ENCODE measurements at places on chromosomes 6 and 20.

GRCh38 chr6:158311193-158311592, 1.1 kb upstream of the TULP4 start:
- no peak for DNase-seq

DNA sequence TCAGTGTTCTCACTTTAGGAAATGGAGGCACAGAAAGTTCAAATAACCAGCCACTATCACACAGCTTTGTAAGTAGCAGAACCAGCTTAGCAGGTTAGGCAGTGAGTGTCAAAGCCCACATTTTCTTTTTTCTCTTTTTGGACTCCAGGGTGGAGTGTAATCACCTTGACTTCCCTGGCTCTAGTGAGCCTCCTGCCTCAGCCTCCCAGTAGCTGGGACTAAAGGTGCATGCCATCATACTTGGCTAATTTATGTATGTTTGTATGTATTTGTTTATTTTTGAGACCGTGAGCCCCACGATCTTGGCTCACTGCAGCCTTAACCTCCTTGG, 7.8 kb upstream of the NCOA3 start:
- no peak for DNase-seq

GRCh38 chr6:42748203-42748898, 2.4 kb upstream of the TBCC start:
- no peak for DNase-seq

GRCh38 chr20:41287327-41287726, 30.2 kb downstream of the ZHX3 start:
- DNase-seq = no peak

GRCh38 chr20:44928595-44928994, 18.7 kb downstream of the PABPC1L start:
- DNase-seq = no peak

- no peak for DNase-seq
Measured at GRCh38 chr6:15504040-15504495, 158.8 kb downstream of the DTNBP1 start.

DNA sequence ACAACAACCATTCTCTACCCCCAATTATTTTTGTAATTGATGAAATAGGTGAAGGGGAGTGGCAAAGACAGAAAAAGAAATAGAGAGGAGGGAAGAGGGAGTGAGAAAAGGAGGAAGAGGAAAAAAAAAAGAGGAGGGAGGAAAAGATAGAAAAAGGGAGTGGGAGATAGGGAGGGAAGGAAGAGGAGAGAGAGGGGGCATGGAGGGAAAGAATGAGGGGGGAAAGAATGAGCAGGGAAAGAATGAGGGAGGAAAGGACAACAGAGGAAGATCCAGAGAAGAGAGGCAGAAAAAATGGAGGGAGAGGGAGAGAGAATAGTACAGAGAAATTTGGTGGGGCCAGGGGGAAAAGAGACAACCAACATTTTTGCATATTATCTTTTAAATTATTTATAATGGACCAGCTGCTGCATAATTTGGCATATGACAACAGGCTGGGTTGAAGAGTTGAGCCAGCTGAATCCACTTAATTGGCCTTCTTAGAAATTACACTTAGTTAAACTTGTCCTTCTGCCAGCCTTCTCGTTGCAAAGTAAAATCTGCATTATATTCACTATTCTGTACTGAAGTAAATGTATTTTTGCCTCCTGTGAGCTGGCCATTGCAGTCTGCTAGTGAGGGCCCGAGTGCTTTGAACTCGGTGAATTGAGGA, 101.0 kb downstream of the ARHGAP18 start:
- DNase-seq = no peak
